ENCODE measurements at places on chromosomes 3 and 15. TPM values are rescaled to one million over a fixed set of nuclear protein-coding genes. Genes with fewer than 3 reads are reported as not detected.

GRCh38 chr15:71687902-71688508, 122.3 kb upstream of the NR2E3 start:
- no peak for DNase-seq

GRCh38 chr15:79896131-79896633, 632 bp downstream of the MTHFS start:
- no peak for DNase-seq

DNA sequence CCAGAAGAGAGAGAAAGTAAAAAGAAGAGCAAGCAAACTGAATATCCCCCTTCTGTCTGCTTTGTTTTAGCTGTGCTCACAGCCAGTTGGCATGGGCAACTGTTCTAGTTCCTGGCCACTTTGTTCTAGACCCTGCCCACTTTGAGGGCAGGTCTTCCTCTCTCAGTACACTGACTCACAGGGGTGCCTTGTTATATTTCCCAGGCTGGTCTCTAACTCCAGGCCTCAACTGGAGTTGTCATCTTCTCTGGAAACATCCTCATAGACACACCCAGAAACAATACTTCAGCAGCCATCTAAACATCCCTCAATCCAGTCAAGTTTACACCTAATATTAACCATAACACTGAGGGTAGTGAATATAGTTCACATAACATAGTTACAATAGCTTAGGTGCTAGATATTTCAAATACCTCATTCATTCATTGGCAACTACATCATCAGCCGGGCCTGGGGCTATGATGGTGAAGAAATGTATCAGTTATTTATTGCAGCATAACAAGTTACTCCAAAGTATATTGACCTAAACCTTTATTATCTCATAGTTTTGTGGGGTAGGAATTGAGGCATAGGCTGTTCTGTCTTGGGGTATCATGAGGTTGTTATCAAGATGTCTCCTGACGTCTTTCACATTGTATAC, 106.0 kb downstream of the UBE2E2 start:
- no peak for DNase-seq

The CP gene
- not detected for total RNA-seq

GRCh38 chr15:54803134-54803808, 393.5 kb downstream of the RSL24D1 start:
- DNase-seq, result peak; percentile 46

The CHRNA7 gene
- not detected for total RNA-seq

DNA sequence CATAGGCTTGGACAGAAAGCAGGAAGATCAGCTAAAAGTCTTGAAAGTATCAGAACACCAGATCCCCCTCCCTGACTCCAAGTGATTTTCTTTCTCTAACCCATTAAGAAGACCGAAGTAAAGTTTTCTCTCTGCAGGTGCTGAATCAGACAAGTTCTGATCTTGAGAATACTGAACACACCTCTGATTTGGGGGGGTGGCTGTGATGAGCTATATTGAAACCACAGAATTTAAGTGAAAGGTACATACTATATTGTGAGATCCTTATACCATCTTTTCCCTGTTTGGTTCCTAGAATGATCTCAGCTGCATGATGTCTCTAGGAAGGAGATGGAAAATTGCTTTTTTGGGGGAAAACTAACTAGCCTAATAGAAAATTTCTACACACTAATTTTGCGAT, 196.0 kb downstream of the DIPK2A start:
- no peak for DNase-seq

DNA sequence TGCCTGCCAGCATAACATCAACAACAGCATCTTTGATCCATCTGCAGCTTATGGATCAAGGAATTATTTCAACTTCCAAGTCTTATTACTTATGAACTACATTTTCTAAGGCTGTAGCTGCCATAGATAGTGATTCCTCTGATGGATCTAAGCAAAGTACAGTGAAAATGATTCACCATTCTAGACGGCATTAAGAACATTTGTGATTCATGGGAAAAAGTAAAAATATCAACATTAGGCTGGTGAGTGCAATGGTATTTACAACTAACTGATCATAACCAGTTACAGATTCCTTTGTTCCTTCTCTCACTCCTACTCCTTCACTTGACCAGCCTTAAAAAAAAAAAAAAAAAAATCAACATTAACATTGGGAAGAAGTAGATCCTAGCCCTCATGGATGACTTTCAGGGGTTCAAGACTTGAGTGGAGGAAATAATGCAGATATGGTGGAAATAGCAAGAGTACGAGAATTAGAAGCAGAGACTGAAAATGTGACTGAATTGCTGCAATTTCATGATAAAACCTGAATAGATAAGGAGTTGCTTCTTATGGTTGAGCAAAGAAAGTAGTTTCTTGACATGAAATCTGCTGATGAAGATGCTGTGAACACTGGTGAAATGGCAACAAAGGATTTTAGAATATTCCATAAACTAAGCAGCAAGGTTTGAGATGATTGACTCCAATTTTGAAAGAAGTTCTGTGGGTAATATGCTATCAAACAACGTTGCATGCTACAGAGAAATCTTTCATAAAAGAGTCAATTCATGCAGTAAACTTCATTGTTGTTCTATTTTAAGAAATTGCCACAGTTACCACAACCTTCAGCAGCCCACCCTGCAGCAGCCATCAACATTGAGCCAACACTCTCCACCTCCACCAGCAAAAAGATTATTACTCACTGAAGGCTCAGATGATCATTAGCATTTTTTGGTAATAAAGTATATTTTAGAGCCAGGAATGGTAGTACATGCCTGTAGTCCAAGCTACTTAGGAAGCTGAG, 22.8 kb downstream of the SLC12A6 start:
- DNase-seq, result no peak

All from CD4-positive, alpha-beta T cell (primary cell).